ENCODE measurements at places on chromosomes 5 and 9. TPM values are rescaled to one million over a fixed set of nuclear protein-coding genes. Genes with fewer than 3 reads are reported as not detected.

DNA sequence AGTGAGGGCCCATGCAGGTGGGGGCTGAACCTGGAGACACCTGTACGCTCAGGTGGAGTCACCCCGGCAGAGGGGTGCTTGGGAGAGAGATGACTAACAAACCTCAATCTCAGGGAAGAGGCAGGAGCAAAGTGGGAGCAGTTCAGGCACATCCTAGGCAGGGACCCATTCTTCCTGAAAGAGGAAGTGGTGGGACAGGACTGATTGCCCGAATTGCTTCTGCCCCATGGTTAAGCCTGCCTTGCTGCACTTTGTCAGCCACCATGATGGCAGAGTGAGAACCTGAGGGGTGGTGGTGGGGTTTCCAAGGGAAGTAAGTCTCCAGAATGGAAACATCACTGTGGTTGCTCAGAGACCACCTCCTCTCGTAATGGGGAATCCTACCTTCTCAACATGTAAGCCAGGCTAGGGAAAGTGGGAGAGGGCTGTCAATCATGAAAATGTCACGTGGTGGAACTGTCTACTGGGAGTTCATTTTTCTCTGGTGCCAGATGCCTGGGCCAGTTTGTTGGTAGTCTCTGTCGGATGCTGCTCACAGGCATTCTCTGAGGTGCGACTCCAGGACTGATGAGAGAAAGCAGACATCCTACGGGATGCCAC lies 150.4 kb downstream of the HSPA4 start:
- no peak for DNase-seq

GRCh38 chr9:76336027-76336426 lies 58.2 kb downstream of the RFK start:
- no peak for DNase-seq

- DNase-seq, result no peak
These were observed 492 bp downstream of the RABL6 start for GRCh38 chr9:136808075-136808805.

The ARL14EPL gene
- total RNA-seq, result not detected

The ADAMTS12 gene
- not detected for total RNA-seq
